A549 treated with Hydrocortisone at 1 μM for 4 hours (cell line): ENCODE measurements at places on chromosomes 11 and 22. TPM values are rescaled to one million over a fixed set of nuclear protein-coding genes. Genes with fewer than 3 reads are reported as not detected.

The AQP11 gene
- total RNA-seq = 1.2 to 1.9 TPM (median 1.3 TPM) in 5 replicates

The P2RY6 gene
- total RNA-seq = 4.1 to 8.1 TPM (median 6.4 TPM) in 5 replicates

The BBOX1 gene
- 0.06 to 0.08 TPM in 2 of 5 replicates, not detected in the others for total RNA-seq

The FAM227A gene
- 0.63 to 1.0 TPM (median 0.97 TPM) in 5 replicates for total RNA-seq

The C11orf52 gene
- 0.09 to 0.25 TPM (median 0.14 TPM) in 3 of 5 replicates, not detected in the others for total RNA-seq

The MS4A4A gene
- not detected in 5 replicates for total RNA-seq

The MYO7A gene
- 1.2 to 1.4 TPM (median 1.3 TPM) in 5 replicates for total RNA-seq

The UBQLN3 gene
- not detected in 5 replicates for total RNA-seq

The INPP5J gene
- total RNA-seq = 0.33 to 0.70 TPM (median 0.54 TPM) in 5 replicates

The PLAAT5 gene
- total RNA-seq = not detected in 5 replicates

The GLYAT gene
- total RNA-seq = not detected in 5 replicates
